T-helper 9 cell (primary cell): ENCODE measurements at places on chromosomes 13 and 19.

GRCh38 chr13:99191900-99192399 is 8.7 kb upstream of the UBAC2 start:
- no peak for DNase-seq

DNA sequence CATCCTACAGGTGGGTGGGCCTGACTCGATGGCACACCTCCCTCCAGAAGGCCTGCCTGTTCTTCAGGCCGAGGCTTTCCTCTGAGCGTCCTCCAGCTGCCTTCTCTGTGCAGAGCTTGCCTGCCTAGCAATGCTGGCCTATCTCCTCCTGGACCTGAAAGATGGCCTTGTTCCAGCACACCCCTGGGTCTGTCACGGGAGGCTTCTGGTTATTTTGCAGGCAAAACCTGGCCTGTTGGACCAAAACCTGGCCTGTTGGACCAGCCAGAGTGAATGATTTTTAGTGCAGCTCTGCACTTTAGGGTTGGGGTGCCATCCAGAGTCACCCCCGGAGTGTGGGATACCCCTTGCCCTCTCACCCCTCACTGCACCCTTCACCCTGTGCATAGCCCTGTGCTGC is 128.4 kb downstream of the KATNAL1 start:
- DNase-seq = no peak

DNA sequence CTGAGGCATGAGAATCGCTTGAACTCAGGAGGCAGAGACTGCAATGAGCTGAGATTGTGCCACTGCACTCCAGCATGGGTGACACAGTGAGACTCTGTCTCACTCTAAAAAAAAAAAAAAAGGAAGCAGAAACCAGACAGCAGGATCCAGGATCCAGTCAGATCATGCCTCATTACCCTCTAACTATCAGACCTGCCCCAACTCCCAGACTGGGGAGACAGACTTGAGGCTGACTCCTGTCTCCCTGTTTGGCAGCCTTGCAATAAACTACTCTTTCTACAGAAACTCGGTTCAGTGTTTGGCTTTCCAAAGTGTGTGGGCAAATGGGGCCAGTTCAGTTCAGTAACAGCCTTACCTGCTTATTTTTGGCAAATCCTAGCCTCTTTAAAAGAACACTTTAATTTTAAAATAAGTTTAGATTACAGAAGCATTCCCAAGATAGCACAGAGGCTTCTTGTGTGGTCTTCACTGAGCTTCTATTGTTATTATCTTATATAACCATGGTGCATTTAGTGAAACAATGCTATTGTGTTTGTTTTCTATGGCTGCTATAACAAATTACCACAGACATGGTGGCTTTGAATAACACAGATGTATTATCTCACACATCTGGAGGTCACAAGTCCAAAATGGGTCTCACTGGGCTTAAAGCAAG is 18.5 kb downstream of the RASL11A start:
- DNase-seq = no peak

DNA sequence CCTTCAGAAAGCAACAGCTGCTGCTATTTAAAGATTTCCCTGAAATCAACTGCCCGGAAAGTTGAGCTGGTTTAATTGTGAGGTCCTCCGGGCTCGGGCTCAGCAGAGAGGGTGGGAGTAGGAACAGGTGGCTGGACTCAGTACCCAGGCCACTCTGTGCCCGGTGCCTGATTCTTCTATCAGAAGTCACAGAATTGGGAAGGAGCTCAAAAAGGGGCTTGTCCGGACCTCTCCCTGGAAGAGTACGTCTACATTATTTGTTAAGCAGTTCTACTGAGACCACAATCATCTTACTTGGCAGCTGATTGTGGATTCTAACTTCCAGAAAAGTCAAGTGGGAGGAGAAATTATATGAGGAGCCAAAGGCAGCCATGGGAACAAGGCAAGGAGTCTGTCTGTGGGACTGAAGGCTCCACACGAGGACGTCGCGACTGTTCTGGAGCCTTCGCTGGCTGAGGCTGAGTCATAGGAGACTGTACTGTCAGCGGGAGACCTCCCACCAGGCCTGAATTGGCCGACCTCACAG is 91.7 kb upstream of the ANKRD10 start:
- DNase-seq = no peak
